ENCODE measurements at places on chromosomes 11 and 22. TPM values are rescaled to one million over a fixed set of nuclear protein-coding genes. Genes with fewer than 3 reads are reported as not detected.

DNA sequence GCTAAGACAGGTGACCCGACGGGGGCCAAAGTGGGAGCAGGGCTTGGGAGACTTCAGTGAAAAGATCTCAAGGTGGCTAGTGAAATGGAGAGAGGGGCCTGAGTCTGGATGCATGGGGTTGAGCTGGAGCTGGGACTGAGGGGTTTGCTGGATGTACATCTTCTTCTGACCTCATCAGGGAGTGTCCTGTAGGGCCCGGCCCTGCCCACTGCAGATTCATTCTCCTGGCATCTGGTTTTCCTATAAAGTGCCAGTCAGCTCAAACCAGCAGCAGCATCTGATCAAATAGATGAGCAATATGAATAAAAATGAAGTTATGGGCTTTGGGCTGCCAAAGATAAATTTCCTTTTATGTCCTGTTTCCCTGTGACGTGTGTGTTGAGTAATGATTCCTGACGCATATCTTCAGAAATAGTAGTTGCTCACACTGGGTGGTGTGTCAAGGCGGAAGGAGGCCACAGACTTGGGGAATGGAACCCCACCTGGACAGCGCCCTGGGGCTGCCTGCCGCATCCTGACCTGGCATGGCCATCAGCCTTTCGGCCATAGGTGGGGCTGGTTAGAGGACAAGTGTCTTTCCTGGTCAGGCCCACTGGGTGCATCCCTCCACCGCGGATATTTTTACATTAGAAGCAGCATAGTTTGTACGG, 135.4 kb downstream of the OSBP2 start:
- no peak for DNase-seq

DNA sequence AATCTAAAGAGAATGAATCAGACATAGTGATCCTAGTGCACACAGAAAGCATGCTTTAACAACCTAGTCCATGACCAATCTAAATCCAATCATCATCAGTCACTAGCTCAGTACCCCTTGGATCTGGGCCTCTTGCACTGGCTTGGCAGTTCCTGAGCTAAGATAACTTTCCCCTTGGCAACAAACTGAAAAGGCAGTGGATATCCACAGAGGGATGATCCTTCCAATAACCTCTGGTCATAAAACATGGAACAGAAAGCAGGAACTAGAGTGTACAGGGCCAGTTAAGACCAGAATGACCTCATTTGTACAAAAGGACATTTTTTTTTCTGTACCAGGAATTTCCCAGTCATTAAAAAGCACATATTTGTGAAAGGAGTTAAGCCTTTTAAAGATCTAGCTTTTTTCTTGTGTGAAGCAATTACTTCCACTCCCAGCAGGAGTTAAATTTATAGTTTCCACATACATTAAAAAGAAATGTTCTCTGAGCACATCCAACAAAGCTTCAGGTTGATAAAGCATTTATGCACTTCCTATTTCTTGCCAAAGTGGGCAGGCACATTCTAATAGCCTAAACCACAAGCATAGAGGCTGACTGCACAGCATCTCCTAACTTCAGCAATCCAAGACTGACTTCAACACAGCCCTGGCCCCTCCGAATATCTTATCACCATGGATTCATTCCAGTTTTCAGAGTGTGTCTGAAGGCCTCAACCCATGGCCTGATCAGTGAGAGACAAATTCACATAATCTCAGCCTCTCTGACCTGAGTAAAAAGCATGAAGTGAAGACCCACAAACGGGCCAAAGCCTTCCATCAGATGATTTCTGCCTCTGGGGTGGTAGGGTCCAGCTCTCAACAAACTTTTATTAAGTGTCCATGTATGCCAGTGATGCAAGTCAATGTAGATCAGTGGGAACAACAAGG, 29.9 kb downstream of the GUCY1A2 start:
- no peak for DNase-seq

DNA sequence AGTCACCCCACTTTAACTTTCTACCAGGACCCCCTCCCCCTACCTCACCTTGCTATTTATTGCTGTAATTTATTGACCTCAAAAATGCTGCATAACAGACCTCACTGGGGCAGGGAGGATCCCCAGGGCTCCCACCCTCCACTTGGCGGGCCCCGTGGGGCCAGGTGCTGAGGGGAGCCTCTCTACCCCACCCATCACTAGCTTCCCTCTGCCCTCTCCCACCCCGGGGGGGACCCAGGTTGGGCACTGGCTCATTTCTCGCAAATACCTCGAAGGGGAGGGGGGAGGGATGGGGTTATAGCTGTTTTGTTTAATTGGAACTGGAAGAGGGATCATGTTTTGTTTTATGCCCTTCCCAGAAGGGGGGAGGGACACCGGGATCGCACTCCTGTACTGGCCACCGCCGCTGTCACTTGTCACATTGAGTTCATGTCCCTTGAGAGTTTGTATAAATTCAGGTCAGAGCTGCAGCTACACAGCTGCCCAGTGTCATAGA, 16.3 kb upstream of the TMEM191C start:
- no peak for DNase-seq

DNA sequence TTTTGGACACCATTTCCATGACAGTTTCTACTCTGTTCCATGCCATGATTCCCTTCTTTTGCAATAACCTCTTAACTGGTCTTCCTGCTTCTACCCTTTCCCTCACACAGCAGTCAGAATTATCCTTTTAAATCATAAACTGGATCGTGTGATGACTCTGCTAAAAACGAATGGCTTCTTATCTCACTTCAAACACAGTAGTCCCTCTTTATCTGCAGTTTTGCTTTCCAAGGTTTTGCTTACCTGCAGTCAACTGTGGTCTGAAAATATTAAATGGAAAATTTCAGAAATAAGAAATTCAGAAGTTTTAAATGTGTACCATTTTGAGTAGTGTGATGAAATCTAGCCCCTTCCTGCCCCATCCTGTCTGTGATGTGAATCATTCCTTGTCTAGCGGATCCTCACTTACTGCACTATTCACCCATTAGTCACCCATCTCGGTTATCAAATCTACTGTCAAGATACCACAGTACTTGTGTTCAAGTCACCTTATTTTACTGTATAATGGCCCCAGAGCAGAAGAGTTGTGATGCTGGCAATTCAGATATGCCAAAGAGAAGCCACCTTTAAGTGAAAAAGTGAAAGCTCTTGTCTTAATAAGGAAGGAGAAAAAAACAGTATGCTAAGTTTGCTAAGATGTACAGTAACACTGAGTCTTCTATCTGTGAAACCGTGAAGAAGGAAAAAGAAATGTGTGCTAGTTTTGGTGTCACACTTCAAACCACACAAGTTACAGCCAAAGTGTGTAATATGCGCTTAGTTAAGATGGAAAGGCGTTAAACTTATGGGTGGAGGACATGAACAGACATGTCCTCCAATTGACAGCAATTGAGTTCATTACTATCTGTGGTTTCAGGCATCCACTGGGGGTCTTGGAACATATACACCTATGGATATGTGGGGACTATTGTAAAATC, 283.0 kb downstream of the DDX10 start:
- DNase-seq = no peak

GRCh38 chr22:43249789-43250471, 63.0 kb upstream of the TTLL12 start:
- no peak for DNase-seq

- no peak for DNase-seq
These were observed 18.3 kb downstream of the AMPD3 start for GRCh38 chr11:10473371-10473770.

DNA sequence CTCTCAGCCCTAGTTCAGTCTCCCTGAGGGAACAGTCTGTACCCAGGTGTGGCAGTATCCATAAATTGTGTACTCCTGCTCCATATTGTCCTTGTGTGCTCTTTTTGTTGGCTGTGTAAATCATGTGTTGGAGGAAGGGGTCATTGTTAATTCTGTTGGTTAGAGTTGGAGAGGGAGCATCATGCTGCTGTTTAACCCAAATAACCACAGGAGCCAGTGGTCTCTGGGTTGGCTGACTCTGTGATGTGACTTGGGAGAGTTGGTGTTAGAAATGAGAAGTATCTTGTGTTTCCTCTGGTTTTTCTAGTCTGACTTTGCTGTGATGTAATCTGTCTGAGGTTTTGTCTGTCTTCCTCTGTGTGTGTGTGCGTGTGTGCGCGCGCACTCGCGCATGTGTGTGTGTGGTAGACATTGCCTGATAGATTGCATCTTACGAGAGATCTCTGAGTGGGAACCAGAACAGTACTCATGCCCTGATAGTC, 30.5 kb downstream of the CTNND1 start:
- DNase-seq = no peak

DNA sequence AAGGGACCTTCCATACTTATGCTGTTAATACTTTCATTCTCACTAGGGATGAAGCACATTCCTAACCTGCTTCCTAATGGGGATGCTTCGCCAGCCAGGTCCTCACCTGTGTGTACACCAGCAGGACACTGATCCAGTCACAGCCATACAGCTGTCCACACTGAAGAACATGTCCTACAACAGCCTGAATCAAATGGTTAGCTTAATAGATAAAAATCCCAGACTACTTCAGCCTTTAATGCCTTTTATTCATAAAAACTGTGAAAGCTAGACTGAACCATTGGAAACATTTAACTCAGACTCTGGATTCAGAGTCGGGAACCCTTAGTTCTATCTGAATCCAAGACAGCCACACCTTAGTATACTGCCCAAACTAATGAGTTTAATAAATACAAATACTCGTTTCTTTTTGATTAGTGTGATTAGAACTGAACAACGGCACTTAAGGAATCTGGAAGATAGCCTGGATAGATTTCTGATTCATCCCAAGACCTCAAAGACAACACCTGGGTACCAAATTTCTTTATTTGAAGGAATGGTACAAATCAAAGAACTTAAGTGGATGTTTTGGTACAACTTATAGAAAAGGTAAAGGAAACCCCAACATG, 3.3 kb downstream of the FTH1 start:
- DNase-seq = no peak

GRCh38 chr11:66686100-66686785, 8.6 kb upstream of the RBM4B start:
- DNase-seq = no peak

DNA sequence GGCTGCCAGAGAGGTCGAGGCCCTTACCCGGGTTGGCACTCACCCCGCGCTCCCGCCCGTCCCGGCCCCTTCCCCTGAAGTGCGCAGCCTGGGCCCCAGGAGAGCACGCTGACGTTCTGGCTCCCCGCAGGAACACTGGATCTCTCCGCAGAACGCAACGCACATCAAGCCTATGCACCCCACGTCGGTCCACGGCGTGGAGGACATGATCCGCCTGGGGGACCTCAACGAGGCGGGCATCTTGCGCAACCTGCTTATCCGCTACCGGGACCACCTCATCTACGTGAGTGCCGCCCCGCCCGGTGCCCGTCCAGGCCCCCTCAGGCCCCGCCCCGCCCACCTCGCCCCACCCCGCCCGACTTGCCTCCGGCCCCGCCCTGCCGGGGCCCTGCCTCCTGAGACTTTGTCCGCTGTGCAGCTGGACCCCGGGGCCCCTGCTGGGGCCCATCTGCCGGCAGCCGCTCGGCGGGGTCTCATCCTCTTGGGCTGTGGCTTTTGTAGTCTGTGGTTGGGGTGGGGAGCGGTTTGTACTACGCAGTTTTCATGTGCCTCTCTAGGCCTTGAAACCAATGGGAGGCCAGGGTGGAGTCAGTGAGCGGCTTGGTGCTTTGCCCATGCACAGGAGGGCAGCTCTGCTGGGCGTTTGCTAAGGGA, 19.7 kb downstream of the MYO7A start:
- peak; percentile 79 for DNase-seq

The MAPK8IP1 gene
- 40.1 TPM for total RNA-seq

The RFPL1 gene
- total RNA-seq = not detected

The DBX1 gene
- total RNA-seq = not detected

Data from H1 (cell line).